Peyer's patch (tissue), 4 donors: ENCODE measurements at places on chromosomes 13 and 19. TPM values are rescaled to one million over a fixed set of nuclear protein-coding genes. Genes with fewer than 3 reads are reported as not detected.

- DNase-seq: no peak
These were observed 7.7 kb upstream of the GPR18 start for GRCh38 chr13:99265821-99266426.

DNA sequence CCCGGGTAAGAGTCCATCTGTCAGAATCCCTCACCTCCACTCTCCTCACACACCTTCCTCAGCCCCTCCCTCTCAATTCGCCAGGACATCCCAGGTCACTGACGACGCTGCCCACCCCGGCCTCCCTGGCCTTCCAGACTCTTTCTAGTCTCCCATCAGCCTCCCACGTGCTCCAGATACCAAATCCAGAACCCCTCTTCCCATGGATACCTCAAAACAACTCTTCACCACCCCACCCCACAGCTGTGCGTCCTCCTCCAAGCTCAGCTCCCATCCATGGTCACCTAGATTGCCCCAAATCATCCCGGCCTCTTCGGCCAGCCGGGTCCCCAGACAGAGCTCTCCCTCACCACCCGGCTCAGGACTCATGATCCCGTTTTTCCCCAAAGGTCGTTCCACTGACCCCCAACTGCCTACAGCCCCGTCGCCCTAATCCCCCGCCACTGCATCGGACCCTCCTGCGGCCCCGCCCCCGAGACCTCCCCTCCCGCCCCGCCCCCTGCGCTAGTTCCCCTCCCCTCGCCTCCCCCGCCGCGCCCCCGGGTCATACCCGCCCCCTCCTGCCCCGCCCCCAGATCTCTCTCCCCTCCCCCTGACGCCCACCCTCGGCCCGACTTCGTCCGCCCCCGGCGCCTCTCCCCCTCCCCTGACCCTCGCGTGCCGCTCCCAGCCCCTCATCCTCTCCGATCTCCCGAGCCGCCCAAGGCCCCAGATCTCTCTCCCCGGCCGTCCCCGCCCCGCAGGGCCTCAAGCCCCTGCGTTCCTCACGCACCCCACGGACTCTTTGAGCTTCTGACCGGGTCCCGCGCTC, 546 bp downstream of the UBXN6 start:
- DNase-seq: peak; percentile 65

GRCh38 chr13:27194895-27195764, 23.5 kb upstream of the USP12 start:
- DNase-seq: no peak

DNA sequence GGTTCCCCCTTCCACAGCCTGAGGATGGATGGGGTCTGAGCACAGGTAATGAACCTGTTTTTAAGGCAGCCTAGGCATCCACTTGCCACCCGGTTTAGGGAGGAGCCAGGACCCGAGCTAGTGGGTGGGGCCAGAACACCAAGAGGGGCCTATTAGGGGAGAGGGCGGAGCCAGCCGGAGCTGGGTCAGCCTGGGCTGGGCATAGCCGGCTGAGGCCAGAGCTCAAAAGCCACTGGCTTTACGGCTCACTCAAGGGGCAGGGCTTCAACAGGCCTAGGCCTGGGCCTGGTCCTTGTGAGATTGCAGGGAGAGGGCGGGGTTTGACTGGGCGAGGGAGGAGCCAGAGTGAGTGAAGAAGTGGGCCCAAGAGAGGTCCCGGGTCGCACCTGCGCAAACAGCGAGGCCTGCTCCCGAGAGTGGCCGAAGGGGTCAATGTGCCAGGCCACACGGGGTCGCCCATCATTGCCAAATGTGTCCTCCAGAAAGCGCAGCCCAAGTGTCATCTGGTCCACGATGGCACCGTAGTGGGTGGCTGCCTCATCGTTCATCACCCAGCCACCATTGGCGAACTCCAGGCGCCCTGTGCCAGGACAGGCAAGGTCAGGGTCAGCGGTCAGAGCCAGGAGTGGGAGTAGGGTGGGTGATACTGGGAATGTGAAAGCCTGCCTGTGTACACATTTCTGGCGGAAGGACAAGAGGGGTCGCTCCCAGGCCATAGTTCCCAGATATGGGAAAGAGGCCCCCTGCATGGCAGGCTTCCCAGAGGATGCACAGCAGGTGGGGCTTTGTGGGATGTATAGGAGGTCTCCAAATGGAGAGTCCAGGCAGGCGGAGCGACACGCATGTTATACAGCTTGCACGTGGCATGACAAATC, 1.9 kb downstream of the MAN2B1 start:
- no peak for DNase-seq

GRCh38 chr19:48713864-48714755, 5.4 kb downstream of the MAMSTR start:
- DNase-seq: peak; percentile 100

- no peak for DNase-seq
These were observed 389.4 kb downstream of the RFC3 start for GRCh38 chr13:34207334-34207733.

DNA sequence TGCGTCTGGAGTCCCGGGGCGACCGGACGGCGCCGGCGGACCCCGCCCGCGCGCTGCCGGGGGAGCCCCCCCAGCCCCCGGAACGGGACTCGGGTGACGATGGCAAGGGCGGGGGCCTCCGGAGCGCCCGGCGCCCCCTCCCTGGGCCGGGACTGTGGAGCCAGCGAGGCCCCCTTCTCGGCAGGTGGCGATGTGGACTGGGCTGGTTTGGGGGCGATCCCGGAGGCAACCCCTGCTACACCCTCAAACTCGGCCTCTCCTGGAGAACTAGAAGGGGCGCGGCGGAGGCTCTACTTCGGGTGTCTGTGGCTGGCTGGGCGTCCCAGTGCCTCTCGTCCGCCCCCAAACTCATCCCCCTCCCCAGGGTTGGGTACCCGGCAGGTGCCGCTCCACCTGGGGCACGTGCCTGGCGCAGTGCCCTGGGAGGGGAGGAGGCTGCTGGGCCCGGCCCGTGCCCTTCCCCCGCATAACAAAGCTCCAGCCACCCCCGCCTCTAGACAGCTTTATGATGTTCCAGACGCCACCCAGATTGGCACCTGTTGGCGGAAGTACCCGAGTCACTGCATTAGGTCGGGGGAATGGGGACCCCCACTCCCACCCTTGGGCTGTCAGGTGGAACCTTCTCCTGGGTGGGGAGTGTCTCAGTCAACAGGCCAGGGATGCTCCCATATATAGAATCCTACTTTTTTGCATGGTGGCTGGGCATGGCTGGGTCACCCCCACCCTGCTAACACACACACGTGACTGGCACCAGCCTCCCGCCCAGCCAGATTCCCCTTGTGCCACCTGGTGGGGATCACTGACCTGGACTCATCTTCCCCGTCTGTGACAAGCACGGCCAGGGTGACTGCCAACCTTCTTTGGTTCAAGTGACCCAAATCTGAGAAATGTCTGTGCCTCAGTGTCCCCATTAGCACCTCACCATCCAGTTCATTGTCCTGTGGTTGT, 722 bp downstream of the PKN1 start:
- DNase-seq: peak; percentile 75

- no peak for DNase-seq
These were observed 4.3 kb upstream of the ZNF529 start for GRCh38 chr19:36577271-36577996.

DNA sequence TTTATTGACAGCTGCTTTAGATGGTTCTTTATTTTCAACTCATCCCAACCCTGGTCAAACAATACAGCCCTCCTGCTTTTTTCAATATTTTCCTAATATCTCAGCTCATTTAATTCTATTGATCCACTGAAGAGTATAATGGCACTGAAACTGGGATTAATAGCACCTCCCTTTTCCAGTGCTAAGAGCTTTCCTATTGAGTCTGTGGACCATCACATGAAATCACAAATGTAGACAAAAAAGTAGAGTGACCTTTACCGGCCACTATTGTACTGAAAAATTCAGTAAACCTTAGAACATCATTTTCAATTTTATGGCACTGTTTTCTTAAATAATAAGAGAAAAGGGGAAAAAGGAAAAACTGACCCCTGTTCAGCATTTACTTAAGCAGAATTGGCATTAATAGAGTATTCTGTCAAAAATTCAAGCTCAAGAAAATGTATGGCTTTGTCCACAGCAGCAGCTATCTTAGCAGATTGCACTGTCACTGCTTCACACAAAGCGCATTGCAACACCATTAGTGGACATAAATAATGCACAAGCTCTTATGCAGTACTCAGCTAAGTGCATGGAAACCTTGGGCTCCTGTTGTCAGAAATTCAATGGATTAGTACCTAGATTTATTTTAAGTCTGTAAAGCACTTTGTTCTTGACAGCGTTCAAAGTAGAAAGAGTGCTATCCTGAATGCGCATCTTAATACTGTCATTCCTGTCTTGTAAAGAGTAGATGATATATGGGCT, 851.0 kb upstream of the KLHL1 start:
- DNase-seq: no peak

DNA sequence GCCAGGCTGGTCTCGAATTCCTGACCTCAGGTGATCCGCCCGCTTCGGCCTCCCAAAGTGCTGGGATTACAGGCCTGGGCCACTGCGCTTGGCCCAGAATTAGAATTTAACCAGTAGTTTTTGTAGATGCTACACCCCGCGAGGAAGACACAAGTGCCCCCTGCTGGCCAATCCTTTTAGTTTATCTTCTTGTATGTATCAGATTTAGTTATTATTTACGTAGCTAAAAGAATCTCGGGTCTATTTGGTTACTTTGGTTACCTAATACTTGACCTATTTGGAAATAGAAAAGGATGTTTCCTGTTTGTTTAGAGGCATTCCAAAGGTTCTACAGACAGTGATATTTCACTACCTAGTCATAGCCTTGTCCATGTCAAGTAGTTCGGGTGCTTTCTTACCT, 22.0 kb downstream of the MUC16 start:
- DNase-seq: no peak

DNA sequence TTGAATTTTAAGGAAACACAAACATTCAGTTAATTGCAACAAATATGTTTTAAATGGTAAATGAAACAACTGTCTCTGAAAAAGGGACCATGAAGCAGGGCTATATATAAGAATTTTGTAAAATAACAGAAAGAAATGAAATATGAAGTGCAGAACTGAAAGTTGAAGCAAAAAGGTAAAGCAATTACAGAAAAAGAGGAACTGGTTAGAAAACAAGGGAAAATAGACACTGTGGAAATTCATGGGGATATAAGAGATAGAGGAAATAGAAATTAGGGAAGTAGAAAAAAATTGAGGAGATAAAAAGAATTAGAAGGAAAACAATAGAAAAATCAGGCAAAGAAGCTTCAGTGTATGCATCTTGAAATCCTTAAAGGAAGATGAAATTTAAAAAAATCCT, 40.0 kb upstream of the TDRD3 start:
- DNase-seq: no peak

DNA sequence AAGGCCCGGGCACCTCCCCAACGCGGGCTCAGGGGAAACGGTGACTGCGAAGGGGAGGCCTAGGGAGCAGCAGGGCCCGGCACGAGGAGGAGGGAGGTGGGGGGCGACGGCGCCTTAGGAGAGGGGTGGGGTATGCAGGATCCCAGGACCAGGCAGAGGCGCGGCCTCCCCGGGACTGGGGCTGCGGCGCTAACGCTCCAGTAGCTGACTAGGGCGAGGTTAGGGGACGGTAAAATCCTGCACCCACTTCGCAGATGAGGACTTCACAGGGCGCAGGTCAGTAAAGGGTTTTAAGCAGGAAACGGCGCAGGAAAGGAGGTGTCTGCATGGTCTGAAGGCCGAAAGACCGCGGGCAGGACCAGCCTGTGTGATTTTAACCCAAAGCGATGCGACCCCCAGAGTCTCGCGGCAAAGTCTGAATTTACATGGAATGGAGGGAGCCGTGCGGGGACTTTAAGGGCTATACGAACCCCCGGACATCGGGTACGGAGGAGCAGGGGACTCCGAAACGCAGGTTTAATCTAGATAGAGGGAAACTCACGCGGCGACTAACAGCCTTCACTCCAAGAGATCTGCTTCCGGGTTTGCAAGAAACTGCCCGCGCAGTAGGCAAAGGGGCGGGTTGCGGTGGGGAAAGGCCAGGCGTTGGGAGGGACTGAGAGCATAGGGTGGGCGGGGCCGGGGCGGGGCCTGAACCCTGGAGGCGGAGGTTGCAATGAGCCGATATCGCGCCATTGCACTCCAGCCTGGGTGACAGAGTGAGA, at the start of gene ZNF665:
TSS of gene ZNF665 (minus strand) at position 588 of the 764 bp plus-strand sequence. CDS start 10,460 bp downstream, outside the sequence.
- peak; percentile 85 for DNase-seq

DNA sequence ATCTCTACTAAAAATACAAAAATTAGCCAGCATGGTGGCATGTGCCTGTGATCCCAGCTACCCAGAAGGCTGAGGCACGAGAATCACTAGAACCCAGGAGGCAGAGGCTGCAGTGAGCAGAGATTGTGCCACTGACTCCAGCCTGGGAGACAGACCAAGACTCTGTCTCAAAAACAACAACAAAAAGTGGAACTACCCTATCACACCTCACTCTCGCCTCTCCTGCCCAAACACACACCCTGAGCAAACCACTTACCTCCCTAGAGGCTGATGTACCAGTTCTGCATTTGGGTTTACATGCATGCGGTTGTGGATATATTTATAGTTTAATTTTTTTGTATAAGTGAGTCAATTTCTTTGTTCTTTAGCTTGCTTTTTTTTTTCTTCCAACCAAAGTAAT, 7.7 kb upstream of the PTOV1 start:
- no peak for DNase-seq

DNA sequence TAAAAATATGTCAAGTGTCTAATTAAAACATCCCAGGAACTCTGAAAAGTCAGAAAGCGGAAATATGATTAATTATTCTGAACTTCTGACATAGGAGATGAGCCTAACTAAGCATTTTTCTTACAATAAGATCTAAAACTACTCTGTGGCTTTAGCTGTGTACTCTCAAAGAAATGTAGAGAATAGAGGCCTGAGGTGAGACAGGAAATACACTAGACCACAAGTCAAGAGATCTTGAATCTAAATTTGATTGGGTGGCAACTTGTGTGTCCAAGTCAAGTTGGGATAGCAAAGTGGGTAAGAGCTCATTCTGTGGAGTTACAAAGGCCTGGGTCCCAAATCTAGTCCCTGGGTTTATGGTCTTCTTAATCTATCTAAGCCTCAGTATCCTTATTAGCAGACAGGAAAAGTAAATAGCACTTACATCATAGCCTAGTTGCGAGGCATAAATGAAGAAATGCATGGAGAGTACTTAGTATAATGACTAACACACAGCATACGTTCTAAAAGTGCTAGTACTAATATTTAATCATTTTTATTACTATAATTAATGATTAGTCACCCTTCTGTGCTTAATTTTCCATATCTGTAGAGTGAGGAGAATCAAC, 9.4 kb upstream of the LRRC63 start:
- DNase-seq: no peak

DNA sequence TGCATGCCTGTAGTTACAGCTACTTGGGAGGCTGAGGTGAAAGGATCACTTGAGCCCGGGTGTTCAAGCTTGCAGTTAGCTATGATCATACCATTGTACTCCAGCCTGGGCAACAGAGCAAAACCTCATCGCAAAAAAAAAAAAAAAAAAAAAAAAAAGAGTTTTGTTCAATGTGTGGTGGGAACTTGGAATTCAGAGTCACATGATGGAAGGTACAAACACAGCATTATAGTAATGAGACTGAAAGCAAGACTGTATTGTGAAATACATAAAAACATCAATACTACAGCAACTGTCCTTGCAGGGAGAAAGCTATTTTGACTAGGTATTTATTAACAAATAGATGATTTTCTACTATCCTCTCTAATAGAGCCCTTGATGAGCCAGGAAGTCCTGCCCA, 393.2 kb downstream of the DLEU7 start:
- no peak for DNase-seq

The ZNF799 gene
- total RNA-seq: 5.1 TPM

The THAP8 gene
- total RNA-seq: 4.9 TPM

The TMC4 gene
- 240 TPM for total RNA-seq

The ONECUT3 gene
- total RNA-seq: 0.28 TPM

The ADGRE1 gene
- 1.7 TPM for total RNA-seq
